AG09309 (cell line): ENCODE measurements at places on chromosomes 6 and 20.

DNA sequence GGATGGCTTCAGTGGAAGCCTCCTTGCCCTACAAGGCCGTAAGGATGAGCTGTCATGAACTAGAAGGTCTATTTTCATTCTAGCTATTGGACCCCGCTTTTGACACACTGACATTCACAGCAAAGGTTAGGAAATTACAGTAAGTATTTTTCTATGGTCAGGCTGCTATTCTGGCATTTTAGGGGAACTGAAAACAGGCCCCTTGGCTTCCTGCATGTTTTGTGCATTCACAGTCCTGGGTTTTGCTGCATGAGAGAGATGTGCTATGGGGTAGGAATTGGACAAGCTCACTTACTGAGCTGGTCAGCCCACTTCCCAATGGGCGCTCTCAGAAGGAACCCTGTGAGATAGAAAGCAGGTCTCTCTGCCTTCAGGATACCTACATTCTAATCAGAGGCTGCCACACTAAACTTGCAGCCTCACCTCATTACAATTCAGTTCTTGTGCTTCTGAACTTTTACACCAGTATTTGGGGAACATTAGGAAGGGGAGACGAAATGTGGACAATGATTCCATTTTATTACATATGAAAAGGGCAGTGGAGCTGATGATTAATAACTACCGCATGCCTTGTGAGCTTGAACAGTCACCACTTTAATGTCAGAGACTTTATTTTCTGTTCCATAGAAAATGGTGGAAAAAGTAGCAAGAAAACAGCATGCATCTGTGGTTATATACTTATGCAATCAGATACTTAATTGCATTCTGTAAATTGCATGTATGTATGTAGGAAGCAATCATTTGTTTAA lies 86.6 kb upstream of the TAB2 start:
- no peak for DNase-seq

GRCh38 chr20:37385659-37386504 lies 39.9 kb downstream of the SRC start:
- DNase-seq, result no peak

DNA sequence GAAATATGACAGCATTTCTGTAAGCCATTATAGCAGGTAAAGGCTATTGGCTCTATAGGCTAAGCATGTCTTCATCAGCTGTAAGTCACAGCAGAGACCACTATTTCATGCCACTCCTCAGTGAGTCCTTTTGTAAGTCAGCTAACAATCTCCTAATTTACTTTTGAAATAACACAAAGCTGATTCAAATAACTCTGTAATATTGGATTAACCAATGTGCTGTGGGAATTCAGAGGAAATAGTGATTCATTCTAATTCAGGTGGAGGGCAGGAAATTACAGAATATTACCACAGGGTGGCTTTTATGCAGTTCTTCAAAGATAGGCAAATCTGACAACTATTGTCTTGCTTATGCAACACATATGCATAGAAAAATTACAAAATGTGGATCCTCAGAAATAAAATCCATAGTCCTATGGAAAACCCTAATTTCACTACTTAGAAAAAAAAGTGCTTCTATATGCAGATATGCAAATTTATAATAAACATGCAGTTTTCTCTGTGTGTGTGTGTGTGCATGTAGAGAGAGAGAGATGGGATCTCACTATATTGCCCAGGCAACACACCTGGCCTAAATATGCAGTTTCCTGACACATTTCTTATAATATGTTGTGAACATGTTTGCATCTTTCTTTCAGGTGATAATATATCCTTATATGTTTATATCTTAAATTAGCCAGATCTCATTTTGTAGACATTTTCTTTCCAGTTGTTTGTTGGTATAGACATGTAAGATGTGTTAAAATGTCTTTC lies 4.8 kb upstream of the SMIM28 start:
- DNase-seq, result no peak

DNA sequence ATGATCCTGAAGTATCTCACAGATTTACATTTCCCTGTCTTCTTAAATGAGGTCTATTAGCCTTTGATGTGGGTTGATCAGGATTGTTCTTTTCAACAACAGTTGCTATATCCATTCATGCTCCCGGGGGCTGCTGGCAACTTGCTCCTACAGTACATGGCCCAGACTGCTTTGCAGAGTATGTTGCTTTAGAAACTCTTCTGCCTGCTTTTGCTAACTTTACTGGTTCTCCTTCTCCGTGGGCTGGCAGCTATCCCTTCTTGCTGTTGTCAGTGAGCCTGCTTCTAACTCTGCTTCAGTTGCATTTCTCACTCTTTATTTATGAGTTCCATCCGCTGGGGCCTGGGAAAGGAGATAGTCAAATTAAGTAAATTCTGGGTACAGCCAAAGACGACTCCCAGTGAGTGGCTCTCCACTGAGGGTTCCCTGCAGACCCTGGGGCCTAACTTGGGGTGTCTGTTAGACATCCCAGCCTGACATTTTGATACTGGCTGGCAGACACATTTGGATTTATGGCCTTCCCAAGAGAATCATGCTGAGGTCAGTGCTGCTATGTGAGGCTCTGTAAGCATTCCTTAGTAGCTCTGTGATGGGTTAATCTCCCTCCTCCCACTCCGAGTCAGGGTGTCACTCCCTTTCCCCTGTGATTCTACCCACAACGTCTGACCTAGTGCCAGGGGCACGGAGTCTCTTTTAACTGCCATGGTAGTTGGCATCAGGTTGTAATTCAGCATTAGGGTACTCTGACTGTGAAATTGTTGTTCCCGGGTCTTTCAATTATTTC lies 73.6 kb downstream of the SLX4IP start:
- peak; percentile 23 for DNase-seq

DNA sequence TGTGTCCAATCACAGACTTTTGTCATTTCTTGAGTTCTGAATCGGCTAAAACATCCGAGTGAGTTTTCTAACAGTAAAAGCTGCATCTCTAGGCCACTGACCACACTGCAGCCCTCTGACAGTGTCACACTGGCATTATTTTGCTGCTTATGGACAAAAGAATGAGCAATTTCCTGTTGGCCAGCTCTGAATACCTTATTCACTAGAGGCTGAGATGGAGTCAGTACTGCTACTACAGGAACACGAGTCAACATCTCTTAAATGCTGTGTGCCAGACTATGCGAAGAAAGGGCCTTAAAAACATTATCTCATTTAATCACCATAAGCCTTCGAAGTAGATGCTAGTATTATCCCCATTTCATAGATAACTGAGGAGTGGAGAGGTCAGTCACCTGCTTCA lies 42.5 kb upstream of the IPCEF1 start:
- no peak for DNase-seq

DNA sequence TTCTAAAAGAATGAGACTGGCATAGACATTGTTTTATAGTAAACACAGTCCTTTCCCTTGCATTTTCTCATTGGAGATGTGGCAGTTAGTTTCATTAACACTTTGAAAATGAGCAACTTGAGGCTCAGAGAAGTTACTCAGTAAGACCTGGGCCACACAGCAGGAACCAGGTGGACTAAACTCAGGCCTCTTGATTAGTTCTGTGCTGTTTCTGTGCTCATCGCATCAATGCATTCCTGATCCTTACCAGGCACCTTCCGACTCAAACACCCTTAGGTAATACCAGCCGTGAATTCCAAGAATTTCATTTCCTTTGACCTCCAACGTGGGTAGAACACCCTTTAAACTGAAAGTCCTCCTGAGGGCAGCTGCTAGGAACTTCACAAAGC lies 362.8 kb downstream of the ESR1 start:
- no peak for DNase-seq

DNA sequence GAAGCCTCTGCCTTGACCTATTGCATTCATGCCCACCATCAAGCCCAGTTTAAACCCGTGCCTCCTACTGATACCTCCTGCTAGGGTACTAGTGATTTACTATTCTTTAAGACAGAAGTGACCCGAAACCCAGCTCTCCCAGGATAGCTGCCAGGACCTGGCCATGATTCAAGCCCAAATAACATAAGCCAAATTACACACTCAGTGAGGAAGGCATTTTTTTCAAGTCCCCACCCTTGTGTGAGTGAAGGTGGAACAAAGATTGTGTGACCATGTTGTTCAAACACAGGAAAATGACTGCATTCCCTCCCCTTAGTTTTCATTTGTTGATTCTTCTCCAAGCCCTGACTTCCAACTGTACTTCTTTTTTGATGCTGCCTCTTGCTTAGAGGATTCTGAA lies 3.7 kb upstream of the KAT14 start:
- DNase-seq, result no peak

DNA sequence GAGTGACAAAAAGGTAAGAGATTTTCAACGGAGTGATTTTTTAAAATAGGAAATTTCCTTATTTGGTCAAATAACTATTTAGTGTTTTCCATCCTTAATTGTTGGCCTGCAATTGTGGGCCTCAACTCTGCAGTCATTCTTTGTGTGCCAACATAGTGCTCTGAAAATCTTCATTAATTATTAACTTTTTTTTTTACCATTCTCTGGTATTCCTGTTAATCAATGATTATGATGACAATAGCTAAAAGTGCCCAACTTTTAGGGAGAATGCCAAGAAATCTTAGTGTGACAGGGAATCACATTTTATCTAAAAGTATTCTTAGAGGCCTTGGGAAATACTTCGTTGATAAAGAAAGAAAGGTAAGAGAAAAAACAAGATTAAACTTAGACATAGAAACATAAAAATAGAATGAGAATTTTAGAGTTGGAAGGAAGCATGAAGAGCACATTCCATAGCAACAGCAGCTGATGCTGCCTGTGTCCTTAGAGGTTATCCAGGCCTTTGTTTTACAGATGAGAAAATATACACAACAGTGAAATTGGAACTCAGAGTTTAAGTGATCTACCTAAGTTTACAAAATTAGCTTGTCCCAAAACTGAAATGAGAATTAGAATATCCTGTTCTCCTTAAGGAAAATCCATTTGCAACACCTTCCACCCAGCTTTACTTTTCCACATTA lies 1.2 kb downstream of the GPRC6A start:
- no peak for DNase-seq

GRCh38 chr6:16206595-16207037 lies 31.8 kb upstream of the GMPR start:
- peak; percentile 62 for DNase-seq

- no peak for DNase-seq
Measured at GRCh38 chr6:2866171-2866846, 24.6 kb upstream of the SERPINB1 start.

GRCh38 chr6:52494298-52495072 lies 74.3 kb downstream of the EFHC1 start:
- no peak for DNase-seq

GRCh38 chr6:112286010-112286409 lies 31.6 kb upstream of the LAMA4 start:
- DNase-seq, result no peak

GRCh38 chr20:38897267-38897666 lies 28.9 kb upstream of the FAM83D start:
- DNase-seq, result no peak

- DNase-seq, result no peak
Measured at GRCh38 chr6:21582651-21583050, 10.9 kb upstream of the SOX4 start.

DNA sequence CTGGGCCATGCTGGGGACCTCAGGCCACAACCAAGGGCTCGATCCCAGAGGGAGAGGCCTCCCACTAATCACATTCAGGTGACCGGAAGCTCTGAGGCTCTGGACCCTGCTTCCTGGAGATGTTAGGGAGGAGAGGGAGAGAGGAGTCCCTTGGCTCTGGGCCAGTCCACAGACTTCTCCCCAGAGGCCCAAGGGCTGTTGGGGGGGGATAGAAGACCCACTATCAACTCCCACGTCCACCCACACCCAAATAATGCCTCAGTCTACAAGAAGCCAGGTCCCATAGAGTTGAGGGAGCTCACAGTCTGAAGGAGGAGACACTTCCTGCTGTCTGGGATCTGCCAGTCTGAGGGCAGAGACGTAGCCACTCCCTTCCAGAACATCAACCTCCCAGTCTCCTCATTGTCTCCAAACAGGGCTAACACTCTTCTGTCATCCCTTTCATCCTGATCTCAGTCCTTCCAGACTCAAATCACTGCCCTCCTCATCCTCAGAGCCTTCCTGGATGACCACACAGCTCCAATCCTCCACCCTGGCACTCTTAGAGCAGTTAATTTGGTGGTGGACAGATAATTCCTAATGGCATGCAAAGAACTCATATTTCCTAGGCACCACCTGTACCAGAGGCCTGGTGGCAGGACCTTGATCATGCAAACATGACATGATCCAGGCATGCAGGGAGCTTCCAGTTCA lies 69.9 kb downstream of the MRPL14 start:
- DNase-seq, result no peak
